ENCODE measurements at places on chromosomes 1 and 21. TPM values are rescaled to one million over a fixed set of nuclear protein-coding genes. Genes with fewer than 3 reads are reported as not detected.

DNA sequence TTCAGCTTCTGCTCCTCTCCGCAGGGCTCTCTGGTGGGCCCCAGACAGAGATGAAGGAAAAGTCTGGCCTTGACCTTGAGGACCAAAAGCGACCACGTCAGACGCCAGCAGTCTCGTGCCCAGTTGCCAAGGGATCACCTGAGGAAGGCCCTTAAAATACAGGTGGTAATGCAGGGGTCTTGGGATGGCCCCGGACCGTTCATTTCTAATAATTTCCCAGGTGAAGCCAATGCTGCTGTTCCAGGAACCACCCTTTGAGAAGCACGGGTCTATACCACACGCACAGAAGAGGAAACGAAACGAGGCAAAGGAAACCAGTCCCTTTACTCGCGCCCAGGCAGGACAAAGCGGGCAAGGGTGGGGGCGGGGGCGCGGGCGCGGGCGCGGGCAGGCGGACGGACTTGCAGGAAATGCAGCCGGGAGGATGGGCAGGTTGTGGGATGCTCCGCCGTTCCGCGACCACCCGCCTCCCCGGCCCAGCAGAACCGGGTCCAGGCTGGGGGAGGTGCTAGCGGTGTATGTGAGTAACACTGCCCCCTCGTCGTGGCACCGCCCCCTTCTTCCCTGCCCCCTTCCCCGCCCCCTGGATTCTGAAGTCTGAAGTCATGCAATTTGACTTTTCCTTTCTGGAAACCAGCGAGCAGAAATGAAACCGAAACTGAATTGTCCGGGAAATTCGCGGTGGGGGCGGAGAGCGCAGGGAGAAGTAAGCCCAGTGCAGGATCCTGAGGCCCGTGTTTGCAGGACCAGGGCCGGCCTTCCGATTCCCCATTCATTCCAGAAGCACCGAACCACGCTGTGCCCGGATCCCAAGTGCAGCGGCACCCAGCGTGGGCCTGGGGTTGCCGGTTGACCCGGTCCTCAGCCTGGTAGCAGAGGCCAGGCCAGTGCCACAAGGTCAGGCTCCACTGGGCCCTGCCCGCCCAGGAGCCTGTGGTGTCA, 5.8 kb upstream of the MX1 start:
- H3K27ac ChIP-seq = peak overlapping the region; percentile 58
- H3K4me3 ChIP-seq = peak overlapping the region; percentile 34
- DNase-seq = peak; percentile 84
- H3K36me3 ChIP-seq = no peaks in the 10 kb centered on the region
- peaks cover 53% of the 10 kb centered on the region for H3K4me1 ChIP-seq

Gene DMBX1
- total RNA-seq = not detected

GRCh38 chr1:171969226-171969625, 127.9 kb downstream of the DNM3 start:
- no peaks in the 10 kb centered on the region for H3K4me1 ChIP-seq
- H3K27ac ChIP-seq = no peak overlapping the region
- DNase-seq = no peak
- no peak overlapping the region for H3K4me3 ChIP-seq

Gene ADAMTSL4
- total RNA-seq = 0.34 TPM

DNA sequence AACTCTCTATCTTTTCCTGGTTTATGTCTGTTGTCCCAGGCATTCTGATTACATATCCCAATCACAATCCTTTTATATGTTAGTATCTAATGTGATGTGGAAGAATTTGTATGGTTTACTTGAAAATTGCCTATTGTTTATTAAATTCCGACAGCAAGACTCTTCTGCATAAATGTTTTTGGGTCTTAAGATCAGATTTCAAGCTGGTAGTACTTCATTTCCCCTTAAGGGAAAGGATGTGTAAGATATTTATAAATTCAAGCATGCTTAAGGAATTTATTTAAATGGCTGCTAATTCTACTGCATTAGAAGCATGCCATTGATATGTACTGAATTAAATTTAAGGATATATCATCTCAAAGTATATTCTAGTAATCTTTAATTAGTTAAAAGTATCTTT, 20.4 kb upstream of the GPR88 start:
- H3K27ac ChIP-seq = no peak overlapping the region
- H3K27me3 ChIP-seq = no peaks in the 10 kb centered on the region
- DNase-seq = no peak
- peaks cover 17% of the 10 kb centered on the region for H3K36me3 ChIP-seq
- H3K4me1 ChIP-seq = peaks cover 3% of the 10 kb centered on the region

GRCh38 chr1:209645574-209646452, 6.4 kb downstream of the LAMB3 start:
- H3K36me3 ChIP-seq = no peaks in the 10 kb centered on the region
- no peaks in the 10 kb centered on the region for H3K27me3 ChIP-seq
- H3K4me1 ChIP-seq = no peaks in the 10 kb centered on the region
- no peak for DNase-seq
- no peak overlapping the region for H3K4me3 ChIP-seq

DNA sequence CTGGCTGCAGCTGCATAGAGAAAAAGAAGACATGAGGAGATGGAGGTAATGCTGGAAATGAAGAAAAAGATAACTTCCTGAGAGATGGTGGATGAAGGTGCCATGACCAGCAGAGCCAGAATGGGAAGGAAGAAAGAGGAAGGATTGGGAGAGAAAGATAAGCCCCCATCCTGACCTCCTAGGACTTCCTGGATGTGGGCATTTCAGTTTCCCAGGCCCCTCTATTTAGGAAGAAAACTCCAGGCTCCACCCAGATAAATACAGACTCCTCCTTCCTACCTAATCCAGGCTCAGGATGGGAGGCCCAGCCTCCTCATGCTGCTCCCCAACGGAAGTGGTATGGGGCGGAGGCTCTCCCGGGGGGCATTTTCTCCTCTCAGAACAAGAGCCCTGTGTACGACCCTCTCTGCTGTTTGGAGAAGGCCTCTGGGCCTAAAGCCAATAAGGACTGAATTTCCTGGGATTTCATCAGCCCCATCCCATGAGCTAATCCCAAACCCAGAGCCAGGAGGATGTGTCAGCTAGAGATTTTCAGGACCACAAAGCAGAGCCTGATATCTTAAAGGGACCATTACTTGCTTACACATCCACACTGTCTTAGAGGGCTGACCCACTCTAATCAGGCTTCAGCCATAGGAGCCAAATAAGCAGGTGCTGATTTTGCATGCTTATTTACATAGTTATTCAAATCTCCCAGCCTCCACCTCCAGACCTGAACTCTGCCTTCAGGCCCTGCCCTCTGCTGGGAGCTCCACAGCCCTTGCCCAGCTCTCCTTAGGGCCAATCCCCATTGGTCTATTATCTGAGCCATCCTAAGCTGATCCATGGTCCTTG, 5.1 kb upstream of the ARHGEF2 start:
- H3K27me3 ChIP-seq = no peaks in the 10 kb centered on the region
- no peaks in the 10 kb centered on the region for H3K36me3 ChIP-seq
- H3K27ac ChIP-seq = peak overlapping the region; percentile 70
- H3K4me1 ChIP-seq = peaks cover 65% of the 10 kb centered on the region
- peak; percentile 74 for DNase-seq
- peak overlapping the region; percentile 3 for H3K4me3 ChIP-seq

Gene TOR1AIP2
- 51.9 TPM for total RNA-seq
